ENCODE measurements at places on chromosomes 4 and X.

- DNase-seq: no peak
Measured at GRCh38 chr4:79421483-79421882, 13.5 kb upstream of the GK2 start.

- DNase-seq: no peak
Measured at GRCh38 chrX:68568136-68568535, 69.3 kb downstream of the YIPF6 start.

DNA sequence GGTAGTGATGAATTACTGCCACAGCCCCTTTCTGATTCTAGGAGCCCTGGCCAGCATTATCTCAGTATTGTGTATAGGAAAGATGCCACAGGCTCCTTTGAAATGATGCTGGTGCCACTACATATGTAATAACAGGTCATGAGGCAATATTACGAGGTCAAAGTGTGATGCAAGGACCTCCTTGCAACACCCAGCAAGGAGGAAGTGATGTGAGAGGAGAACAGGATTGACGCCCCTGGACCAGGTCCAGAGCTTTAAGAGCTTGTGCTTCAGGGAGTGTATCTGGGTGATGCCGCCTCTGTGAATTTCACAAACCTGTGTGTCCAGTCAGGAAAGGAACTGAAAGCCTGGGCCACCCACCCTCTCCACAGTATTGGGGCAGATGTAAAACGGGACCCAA, 261.8 kb downstream of the MID1IP1 start:
- no peak for DNase-seq

GRCh38 chrX:11239230-11239629, 54.0 kb upstream of the AMELX start:
- DNase-seq: no peak

Measured in hematopoietic multipotent progenitor cell treated with erythropoietin and hydrocortisone succinate and interleukin-3 and kit ligand, for 17 days (in vitro differentiated cells).